Non-pigmented ciliary epithelial cell (primary cell): ENCODE measurements at places on chromosomes 5 and 9.

GRCh38 chr5:10288592-10289219, 19.0 kb downstream of the CMBL start:
- DNase-seq: no peak

DNA sequence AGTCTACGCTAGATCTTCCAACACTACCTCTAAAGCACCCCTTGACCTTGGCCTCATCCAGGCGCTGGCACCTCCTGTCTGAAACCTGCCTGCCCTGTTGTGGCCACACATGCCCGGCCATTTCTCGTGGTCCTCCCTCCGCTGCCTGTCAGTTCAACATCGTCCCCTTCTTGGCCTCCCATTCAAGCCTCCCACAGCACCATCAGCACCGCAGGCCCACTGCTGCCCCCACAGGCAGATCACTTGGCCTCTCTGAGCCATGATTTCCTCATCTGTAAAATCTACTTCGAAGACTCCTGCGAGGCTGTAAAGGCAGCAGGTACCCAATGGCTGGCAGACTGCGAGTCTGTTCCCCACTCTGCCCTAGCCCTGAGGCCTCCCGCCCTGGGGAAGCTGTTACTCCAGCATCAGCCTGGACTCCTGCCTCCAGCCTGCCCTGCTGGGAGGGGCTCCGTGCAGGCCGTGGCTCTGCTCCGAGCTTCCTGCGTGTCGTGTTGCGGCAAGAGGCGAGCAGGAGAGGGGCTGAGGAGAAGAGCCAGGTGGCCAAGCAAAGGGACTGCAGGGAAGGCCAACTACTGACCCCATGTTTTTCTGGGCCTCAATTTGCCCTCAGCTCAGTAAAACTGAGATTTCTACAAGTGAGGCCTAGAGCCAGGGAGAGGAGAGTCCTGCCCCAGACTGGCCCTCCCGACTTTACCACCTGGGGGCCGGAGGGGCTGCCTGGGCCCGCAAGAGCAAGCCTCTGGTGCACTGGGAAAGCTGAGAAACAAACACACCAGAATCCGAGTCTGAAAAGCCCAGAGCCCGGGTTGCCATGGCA, 70.5 kb upstream of the LRRTM2 start:
- no peak for DNase-seq

GRCh38 chr9:21239911-21240310, at the start of gene IFNA14:
IFNA14 (minus strand) TSS chr9:21240005; CDS start chr9:21239935, 70 bp downstream.
- DNase-seq: no peak

DNA sequence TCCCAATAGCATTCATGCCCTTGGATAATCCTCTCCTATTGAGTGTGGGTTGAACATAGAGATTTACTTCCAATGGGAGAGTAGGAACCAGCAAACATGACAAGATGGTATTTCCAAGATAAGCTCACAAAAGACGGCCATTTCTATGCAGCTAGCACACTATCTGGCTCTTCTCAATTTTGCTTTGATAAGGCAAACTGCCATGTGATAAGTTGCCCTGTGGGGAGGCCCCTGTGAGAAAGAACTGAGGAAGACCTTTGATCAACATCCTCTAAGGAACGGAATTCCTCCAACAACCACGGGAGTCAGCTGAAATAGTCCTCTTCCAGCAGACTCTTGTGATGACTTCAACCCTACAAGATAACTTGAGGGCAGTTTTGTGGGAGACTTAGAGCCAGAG, 211.9 kb upstream of the TRPM3 start:
- no peak for DNase-seq

GRCh38 chr5:72328172-72328571, 8.0 kb downstream of the PTCD2 start:
- no peak for DNase-seq

DNA sequence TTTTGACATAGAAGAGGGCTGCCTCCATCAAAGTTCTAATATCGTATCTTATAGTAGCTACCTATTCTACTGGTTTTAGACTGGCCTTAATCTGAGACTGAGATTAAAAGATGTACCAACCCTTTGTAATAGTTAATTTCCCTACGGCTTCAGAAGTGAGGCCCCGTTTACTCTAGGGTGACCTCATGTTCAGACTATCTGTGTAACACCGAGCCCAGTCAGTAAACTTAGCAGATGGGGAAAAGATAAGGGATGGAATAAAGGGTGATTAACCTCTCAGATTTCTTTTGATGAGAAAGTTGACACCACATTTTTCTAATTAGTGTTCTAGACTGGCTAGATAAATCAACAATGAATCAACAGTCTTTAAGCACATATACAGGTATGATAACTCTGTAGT, 283.1 kb downstream of the KCTD16 start:
- DNase-seq: no peak

DNA sequence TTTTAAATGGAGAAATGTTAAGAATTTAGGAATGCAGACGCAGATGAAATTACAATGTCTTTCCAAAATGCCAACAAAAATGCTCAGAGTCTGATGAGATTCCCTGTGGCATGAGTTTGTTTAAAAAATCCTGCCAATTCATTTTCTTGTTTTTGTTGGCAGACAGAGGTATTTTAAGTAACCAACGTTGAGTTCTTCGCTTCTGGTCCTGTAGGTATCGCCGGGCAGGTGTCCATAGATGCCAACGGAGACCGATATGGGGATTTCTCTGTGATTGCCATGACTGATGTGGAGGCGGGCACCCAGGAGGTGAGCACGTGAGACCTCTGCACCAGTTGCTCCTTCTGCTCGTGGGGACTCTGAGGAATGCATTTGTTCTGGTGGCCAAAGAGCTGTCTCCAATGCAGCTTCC, 69.4 kb downstream of the NPR3 start:
- no peak for DNase-seq

DNA sequence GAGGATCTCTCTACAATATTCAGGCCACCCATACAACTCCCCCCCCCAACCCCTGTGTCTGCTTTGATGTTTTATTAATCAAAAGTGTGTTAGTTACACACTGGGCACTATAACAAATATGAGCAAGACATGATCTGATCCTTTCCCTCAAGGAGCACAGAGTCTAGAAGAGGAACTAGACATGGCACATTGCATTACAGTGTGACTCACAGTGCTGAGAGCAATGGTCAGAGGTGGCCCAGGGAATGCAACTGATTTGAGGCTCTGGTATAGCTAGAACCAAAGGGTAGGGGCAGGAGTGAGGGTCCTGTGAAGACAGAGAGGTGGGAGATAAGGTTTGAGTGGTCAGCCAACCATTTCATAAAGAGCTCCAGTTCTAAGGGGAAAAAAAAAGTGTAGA, 539.2 kb downstream of the ACTL7B start:
- DNase-seq: no peak

- peak; percentile 24 for DNase-seq
These were observed at the start of gene TRPM6 for GRCh38 chr9:74887041-74887980. TRPM6 (minus strand) TSS chr9:74887921; CDS start chr9:74887856, 65 bp downstream.

- DNase-seq: no peak
These were observed 66.1 kb downstream of the PTPDC1 start for GRCh38 chr9:94150279-94150828.

DNA sequence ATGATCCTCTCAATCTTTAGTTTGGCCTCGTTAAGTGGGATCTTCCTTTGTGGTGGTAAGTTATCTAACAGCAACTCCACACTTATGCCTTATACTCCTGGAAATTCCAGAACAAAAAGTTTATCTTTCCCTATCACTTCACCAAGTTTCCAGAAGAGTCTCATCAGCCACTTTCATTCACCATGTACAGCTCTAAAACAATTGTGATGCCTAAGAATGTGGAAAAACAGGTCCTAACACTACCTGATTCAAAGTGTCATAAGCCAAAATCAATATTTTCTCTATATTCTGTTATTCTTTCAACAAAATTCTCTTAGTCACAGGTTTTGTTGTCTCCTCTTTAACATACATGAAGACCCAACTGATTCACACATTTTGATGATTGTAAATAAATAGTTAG, 342.4 kb upstream of the TYRP1 start:
- DNase-seq: no peak

GRCh38 chr9:117405950-117406705, 8.7 kb downstream of the ASTN2 start:
- DNase-seq: no peak

- DNase-seq: no peak
These were observed 263.3 kb downstream of the GADD45G start for GRCh38 chr9:89868100-89868499.

DNA sequence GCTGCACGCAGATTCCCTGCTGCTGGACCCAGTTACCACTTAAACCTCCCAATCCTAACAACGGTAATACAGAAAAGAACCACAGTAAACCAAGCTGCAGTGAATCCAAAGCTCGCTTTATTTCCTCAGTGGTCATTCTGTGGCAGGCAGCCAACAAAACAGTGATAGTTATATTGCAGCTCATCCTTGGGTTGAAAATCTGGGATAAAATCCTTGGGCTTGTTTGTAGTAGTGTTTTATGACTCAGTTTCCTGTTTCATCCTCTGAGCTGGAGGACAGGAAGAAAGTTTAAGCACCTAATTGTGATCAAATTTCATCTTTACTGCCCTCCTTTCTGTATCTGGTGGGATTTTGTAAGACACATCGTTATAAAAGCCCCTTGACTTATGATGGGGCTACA, 31.4 kb downstream of the HMGCR start:
- DNase-seq: peak; percentile 56

DNA sequence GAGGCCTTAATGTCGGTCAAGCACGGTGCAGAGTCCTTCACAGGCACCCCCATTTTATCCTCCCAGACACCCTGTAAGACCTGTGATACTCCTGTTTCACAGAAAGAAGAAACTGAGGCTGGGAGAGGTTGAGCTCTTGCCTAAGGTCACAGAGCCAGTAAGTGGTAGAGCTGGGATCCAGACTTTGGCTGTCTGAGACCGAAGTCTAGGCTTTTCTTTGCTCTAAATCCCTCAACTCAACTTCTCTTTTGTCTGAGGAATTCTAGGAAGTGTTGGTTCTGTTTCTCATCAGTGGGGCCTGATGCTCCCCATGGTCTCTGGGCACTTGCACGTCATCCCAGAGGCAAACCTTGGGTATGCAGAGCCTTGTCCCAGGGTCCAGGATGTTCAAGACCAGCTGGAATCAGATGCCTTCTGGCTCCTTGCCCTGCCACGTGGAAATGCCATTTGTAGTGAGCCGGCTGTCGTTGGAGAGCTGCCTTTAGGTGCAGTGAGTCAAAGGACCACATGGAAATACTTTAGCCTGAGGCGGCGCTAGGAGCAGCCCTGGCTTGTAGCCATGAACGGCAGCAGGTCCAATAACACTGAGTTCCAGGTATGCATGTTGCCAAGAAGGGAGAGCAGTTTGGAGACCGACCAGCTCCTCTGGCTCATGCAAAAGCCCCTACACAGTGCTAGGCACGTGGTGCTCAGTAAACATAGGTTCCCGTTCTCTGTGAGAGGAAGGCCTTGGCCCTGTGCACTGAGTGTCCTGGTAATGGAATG, 9.2 kb downstream of the DCANP1 start:
- DNase-seq: peak; percentile 52

DNA sequence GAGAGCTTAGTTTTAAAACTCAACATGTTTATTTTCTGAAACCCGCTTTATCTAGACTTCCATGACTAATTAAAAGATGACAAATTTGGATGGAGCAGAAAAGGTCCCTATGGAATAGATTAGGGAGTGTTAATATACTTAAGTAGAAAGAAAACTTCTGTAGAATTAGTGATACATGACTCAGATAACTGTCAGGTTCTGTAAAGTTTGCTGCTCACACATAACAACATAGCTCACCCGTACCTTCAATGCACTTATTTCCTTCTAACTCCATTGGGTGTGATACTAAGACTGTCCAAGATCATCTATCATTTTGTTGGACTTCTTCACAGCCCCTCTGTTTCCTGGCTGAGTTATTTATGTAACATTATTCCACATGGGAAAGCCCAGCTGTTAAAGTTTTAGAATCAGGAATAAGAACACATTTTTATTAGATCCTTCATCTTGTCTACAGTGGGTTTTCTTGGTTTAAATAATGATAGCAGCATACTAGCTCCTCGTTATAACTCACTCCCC, 27.8 kb downstream of the TMEM167A start:
- no peak for DNase-seq

DNA sequence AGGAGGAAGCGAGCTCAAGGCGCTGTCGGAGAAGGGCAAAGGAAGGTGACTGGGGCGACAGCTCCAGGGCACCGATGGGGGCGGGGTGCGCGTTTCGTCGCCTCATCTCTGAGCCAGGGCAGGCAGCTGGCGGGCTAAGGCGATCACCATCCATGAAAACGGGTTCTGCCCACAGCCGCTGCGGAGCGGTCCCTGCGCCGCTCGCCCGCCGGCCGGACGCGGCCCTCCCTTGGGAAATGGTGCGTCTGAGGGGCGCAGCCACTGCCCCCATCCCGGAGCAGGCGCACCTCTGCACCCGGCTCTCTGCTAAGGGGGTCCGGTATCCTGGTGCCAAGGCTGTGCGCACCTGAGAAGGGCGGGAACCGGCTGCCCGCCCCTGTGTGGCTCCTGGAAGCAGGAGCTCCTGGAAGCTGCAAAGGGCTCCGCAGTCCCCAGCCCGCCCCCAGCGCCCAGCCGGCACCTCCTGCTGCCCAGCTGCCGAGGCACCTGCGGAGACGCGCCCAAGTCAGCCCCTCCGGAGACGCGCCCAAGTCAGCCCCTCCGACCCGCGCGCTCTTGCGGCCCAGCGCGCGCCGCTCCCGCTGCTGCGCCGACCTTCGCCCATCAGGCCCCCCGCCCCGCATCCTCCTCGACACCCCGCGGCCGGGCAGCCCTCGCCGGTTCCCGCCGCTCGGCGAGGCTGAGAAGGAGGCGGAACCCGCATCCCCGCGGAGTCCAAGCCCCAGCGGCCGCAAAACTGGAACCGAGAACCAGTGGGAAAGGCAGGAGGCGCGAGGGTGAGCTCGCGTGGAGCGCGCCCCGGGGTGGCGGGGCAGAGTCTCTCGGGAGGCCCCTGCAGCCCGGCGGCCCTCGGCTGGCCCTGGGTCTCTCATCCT, 757 bp downstream of the ANKRD34B start:
- no peak for DNase-seq

DNA sequence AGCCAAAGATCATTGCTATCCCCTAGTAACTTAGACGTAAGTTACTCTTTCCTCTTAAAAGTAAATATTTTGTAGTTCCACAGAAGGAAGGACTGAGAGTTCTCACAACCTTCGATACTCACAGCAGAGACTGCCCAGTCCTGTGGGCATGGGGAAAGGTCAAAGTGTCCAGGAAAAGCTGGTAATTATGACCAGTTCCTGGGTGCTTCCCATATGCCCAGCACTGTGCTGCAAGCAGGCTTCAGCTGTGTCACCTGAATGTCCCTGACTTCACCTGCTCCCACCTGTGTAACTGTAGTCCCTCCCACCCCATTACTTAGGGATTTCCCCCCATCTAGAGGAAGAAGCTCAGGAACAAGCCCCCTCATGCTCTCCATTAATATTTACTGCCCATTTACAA, 18.0 kb upstream of the SH3RF2 start:
- no peak for DNase-seq

DNA sequence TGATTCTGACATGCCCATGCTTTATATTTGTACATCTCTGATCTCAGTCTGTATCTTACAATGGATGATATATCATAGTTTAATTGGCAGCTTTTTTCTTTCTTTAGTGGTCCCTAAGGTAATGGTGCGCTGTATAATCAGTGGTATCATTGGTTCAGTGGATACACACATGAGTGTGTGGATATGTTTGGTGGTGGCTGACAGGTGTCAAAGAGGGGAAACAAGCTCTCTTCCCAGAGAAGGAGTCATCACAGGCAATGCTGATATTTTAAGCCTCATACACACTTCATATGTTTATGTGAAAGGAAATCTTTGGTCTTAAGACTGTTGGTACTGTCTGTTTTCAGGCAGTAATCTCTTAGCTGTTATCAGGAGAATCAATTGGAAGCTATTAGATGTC, 52.1 kb upstream of the KIAA1958 start:
- no peak for DNase-seq

- no peak for DNase-seq
These were observed 55.8 kb upstream of the ZFAND5 start for GRCh38 chr9:72420783-72421182.
